ENCODE measurements at places on chromosomes 6 and 20. TPM values are rescaled to one million over a fixed set of nuclear protein-coding genes. Genes with fewer than 3 reads are reported as not detected.
A peak's percentile ranks its signal among the peaks of the same experiment; 100 is the strongest.

DNA sequence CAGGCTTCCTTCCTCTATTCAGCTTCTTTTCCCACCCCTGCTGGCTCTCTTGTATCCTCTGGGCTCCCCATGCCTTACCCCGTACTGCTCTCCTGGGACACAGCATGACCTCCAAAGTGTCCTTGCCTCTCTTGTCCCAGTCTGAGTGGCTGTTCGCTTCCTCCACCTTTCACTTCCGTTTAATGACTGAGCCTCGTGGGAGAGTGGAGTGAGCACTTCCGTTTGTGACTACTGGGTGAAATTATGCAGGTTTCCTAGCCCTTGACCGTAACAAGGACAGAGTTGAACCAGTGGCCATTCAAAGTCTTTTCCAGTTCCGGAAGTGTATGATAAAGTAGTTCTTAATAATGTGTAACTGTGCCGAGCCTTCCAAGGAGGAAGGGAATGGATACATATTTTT is 109.2 kb downstream of the ARID1B start:
- no peak for DNase-seq

Gene EBF4
- 6.5 TPM for total RNA-seq

GRCh38 chr6:106908386-106908840 is 66.1 kb downstream of the CD24 start:
- DNase-seq, result no peak

DNA sequence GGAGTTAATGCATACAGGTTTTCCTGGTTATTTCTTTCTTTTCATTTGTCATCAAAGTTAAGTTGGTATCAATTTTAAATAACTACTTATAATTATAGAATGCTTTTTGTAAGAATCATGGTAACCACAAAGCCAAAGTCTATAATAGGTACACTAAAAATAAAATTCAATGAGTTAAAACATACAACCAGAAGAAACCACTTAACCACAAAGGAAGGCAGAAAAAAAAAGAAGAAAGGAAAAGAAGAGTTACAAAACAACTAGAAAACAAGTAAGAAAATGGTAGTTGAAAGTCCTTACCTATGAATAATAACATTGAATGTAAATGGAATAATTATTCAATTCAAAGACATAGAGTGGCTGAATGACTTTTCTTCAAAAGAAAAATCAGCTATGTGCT is 45.6 kb downstream of the THBS2 start:
- DNase-seq, result no peak

DNA sequence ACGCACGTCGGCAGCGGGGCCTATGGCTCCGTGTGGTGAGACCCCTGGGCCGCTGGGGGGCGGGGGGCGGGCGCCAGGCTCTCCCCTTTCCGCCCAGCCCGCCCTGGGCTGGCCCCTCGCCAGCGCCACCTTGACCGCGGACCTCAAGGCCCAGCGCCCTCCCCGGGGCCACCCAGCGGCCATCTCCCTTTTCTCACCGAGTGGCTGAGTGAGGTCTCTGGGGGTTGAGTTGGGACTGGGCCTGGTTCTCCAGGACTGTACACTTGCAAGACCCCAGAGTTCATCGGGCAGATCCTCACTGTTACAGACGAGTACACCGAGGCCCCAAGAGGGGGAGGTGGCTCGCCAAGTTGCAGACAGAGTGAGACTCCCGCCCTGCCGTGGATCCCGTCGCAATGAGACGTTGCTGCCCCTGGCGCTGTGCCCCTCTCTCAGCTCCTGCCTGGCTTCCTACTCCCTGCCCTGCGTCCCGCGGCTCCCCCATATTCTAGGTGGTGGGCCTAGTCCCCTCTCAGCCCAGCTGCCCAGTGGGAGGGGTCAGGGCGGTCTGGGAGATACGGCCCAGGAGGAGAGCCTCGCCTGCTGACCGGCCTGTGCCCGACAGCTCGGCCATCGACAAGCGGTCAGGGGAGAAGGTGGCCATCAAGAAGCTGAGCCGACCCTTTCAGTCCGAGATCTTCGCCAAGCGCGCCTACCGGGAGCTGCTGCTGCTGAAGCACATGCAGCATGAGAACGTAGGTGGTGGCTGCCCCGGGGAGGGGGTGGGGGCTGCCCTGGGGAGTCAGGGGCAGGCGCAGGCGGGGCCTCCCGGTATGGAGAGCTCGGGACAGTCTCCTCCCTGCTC is 576 bp downstream of the MAPK13 start:
- DNase-seq, result no peak

GRCh38 chr20:19918965-19919329 is 98.2 kb upstream of the NAA20 start:
- DNase-seq, result no peak

DNA sequence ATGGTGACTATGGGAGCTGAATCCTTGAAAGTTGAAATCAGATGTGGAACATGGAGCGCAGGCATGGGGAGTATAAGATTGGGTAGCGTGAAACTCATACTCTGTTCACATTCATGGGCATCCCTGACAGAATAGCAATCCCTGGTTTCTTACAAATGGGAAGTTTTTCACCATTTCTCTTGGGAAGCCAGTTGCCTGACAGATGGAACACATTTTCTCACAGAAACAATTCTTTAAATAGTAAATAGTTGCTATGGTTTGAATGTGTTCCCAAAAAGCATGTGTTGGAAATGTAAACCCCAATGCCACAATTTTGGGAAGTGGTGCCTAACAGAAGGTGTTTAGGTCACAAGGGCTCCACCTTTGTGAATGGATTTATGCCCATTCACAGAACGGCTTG is 262.8 kb upstream of the HS3ST5 start:
- no peak for DNase-seq

DNA sequence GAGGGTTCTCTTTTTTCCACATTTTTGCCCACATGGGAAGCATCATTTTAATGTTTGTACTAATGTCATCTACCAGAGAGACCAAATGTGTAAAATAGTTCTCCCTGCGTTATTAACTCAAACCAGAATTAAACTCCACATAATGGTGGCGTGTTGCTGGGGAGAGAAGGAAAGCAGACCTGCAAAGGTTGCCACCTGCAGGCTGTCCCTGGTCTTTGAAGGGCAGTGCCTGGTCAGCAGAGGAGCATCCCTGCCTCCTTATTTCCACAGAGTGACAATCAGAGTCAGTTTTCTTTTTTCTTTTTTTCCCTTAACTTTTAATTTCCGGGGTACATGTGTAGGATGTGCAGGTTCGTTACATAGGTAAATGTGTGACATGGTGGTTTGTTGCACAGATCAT is 214.5 kb downstream of the TBX18 start:
- DNase-seq, result no peak

Gene BTN1A1
- total RNA-seq, result not detected

Gene STMND1
- total RNA-seq, result not detected

DNA sequence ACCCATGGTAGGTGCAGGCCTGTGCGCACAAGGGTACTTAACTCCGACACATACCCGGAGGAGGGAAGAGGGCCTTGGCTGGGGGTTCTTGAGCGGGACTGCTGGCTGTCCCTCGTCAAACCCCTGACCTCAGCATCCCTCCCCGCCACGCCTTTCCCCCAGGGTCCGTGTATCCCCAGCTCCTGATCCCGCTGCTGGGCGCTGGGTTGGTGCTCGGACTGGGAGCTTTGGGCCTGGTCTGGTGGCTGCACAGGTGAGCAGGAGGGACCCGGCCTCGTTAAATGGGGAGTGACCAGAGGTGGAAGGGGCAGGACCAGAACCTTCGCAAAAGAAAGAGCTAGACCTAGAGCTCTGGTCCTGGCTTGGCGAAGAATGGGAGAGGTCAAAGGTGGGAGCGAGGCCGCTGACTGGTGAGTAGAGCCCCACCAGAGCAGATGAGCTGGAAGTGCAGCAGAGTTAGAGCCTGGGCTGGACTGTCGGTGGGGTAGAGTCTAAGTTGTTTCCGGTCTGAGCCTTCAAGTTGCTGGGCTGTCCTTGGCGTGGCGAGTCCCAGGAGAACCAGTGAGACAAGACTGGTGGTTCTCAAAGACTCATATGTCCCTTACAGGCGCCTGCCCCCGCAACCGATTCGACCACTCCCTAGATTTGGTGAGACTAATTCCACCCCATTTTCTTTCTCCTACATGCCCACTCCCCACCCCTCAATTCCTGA is 963 bp downstream of the MPIG6B start:
- DNase-seq, result peak; percentile 36

DNA sequence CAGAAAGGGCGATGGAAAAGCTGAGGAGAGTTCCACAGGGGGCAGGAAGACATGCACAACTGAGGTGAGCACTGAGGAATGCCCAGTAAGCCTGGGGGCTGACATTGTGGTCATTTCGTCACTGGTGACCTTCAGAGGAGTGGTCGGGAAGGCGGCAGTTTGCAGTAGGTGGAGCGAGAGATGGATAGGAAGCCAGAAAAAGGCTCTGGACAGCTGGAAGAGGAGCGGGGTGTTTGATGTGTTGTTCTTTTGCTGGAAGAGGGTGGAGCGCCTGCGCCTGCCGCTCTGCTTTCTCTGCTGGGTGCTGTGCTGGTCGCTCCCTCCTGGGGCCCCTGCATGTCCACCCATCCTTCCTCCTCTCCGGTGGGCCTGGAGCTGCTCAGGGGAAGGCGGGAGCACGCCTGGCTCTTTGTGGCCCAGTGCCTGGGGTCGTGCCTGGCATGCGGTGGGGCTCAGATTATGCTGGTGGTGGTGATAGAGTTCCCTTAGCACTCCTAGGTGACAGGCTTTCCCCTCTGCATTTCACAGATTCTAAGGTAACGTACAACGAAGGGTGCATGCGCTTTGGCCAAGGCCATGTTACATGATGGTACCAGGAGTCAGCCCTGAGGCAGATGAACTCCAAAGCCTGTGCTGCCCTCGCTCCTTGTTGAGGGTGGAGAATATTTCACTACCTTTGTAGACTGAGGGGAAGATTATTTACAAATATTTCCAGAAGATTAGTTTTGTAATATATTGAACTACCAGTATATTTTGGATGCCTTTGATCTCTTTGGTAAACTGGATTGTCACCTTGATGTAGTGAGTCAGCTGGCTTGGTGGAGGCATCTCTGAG is 20.9 kb downstream of the ARID1B start:
- no peak for DNase-seq

Gene CST2
- not detected for total RNA-seq

GRCh38 chr6:70421509-70421908 is 8.2 kb downstream of the FAM135A start:
- DNase-seq, result no peak

GRCh38 chr6:5672581-5673011 is 334.1 kb downstream of the NRN1 start:
- DNase-seq, result no peak

DNA sequence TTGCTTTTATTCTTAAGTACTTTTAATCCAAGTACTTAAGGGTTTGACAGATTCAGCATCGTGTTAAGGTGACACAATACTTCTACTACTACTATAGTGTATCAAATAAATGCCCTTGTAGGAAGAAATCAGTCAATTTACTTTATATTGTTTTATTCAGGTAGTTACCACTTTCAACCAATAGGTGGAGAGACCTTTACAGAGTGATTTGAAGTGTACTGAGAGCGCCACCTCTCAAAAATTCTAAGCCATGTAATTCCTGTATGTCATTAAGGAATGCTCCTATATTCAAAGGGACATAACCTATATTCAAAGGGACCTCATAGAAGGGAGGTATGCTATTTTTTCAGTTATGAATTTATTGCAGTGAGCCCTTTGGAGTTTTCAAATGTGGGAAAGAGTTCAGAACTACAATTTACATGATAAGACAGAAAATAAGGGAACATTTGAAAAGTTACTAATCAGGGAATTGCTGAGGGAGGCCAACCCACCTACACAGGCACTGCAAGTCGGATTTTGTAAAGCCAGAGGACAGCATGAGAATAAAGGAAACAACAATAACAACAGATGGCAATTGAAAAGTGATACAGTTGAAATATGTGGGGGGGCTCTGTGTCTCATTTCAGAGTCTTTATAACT is 955.6 kb downstream of the TBC1D32 start:
- DNase-seq, result no peak

GRCh38 chr20:49892260-49892659 is 23.1 kb downstream of the SPATA2 start:
- DNase-seq, result no peak

Gene ADGRF1
- total RNA-seq, result not detected

- DNase-seq, result no peak
Observed at GRCh38 chr6:40798069-40798770, 211.1 kb upstream of the LRFN2 start.

DNA sequence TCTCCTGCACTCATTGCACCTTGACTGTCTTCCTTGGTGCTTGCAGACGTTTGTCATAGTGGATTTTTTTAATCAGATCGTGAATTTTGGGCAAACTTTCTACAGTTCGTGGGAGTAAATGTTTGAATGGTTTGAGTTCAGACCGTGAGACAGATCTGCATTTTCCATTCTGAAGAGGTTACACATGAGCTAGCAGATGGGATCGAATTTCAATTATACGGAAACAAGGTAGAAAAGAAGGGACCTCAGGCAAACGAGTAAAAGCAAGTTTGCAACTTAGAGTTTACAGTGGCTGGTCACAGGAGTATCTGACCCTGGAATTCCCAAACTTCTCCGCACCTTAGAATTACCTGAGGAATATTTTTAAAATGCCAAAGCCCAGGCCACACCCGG is 17.2 kb upstream of the NCR2 start:
- no peak for DNase-seq

DNA sequence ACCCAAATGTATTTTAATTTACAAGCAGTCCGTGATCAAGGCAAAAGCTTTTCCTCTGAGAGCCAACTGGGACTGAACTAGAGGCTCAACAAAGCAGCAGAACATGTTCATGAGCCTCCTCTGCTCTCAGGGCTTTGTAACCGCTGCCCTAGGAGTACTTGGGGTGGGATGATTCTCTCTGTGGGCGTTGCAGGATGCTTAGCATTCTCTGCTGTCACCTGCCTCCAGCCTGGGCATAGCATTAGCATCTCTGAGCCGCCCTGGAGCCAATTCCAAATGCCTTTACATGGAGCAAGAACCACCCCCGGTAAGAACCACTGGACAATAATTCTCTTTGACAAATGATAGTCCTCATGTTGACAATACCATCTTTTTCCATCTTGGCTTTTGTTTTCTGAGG is 237.6 kb upstream of the CDH4 start:
- DNase-seq, result no peak

- no peak for DNase-seq
Observed at GRCh38 chr6:38504996-38505395, 134.7 kb downstream of the BTBD9 start.

- no peak for DNase-seq
Observed at GRCh38 chr20:58664331-58664730, 13.2 kb downstream of the STX16 start.

- no peak for DNase-seq
Observed at GRCh38 chr6:35427851-35428321, 24.3 kb upstream of the FANCE start.

Gene IMPG1
- total RNA-seq, result not detected

Gene RBM24
- total RNA-seq, result 121 TPM

GRCh38 chr6:162889303-162889702 is 161.5 kb downstream of the PACRG start:
- no peak for DNase-seq

- no peak for DNase-seq
Observed at GRCh38 chr6:149065658-149066556, 251.6 kb upstream of the TAB2 start.

Gene IRF4
- total RNA-seq, result 1.6 TPM

Gene COL21A1
- 9.2 TPM for total RNA-seq

Gene BTNL2
- total RNA-seq, result not detected

Gene FERMT1
- total RNA-seq, result 1.1 TPM

DNA sequence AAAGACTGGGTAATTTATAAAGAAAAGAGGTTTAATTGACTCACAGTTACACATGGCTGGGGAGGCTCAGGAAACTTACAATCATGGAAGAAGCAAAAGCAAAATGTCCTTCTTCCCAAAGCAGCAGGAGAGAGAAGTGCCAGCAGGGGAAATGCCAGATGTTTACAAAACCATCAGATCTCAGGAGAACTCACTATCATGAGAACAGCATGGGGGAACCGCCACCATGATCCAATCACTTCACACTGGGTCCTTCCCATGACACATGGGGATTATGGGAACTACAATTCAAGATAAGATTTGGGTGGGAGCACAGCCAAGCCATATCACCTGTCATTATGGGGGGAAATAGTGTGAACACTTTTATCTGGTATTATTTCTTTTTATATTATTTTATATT is 557.2 kb downstream of the EYS start:
- DNase-seq, result no peak
